ENCODE measurements at places on chromosomes 2 and 18. TPM values are rescaled to one million over a fixed set of nuclear protein-coding genes. Genes with fewer than 3 reads are reported as not detected.

The SLC9A2 gene
- not detected for total RNA-seq

The ATP9B gene
- 22.5 TPM for total RNA-seq

- no peak for DNase-seq
- H3K4me1 ChIP-seq: no peaks in the 10 kb centered on the region
- H3K36me3 ChIP-seq: no peaks in the 10 kb centered on the region
- H3K27ac ChIP-seq: no peak overlapping the region
- H3K4me3 ChIP-seq: no peak overlapping the region
Measured at GRCh38 chr2:13480057-13480456, 763.3 kb downstream of the TRIB2 start.

GRCh38 chr2:237669628-237670392, 42.4 kb downstream of the LRRFIP1 start:
- no peak for DNase-seq
- H3K4me3 ChIP-seq: no peak overlapping the region

GRCh38 chr18:7273301-7273921, 42.5 kb downstream of the LRRC30 start:
- H3K27ac ChIP-seq: no peak overlapping the region
- no peaks in the 10 kb centered on the region for H3K36me3 ChIP-seq
- H3K4me1 ChIP-seq: peaks cover 3% of the 10 kb centered on the region
- DNase-seq: peak; percentile 11

DNA sequence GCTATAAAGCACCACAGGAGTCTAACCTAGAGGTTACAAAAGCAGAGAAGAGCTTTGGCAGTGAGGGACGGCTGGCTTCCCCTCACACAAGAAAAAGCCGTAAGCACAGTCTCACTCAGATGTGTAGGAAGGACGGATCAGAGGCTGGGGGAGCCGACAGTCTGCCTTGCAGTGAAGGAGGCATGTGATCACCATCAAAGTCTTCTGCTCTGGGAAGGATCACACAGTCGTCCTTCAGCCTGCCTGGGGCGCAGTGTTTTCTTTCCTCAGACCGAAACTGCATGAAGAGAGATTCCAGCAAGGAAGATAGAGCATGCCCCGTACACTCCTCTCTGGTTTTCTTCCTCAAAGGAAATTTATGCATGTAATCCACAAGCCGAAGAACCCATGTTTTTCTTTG, 24.1 kb downstream of the GATA6 start:
- no peaks in the 10 kb centered on the region for H3K36me3 ChIP-seq
- DNase-seq: no peak
- peaks cover 93% of the 10 kb centered on the region for H3K4me1 ChIP-seq
- peak overlapping the region; percentile 79 for H3K27ac ChIP-seq

- DNase-seq: no peak
- no peaks in the 10 kb centered on the region for H3K36me3 ChIP-seq
- H3K27ac ChIP-seq: no peak overlapping the region
- no peak overlapping the region for H3K4me3 ChIP-seq
- no peaks in the 10 kb centered on the region for H3K27me3 ChIP-seq
- no peaks in the 10 kb centered on the region for H3K4me1 ChIP-seq
Measured at GRCh38 chr2:235939471-235939870, 228.7 kb downstream of the GBX2 start.

- no peak overlapping the region for H3K4me3 ChIP-seq
- no peaks in the 10 kb centered on the region for H3K36me3 ChIP-seq
- DNase-seq: no peak
- peaks cover 21% of the 10 kb centered on the region for H3K4me1 ChIP-seq
- peak overlapping the region; percentile 97 for H3K27ac ChIP-seq
Measured at GRCh38 chr2:219405451-219405850, 12.7 kb upstream of the DES start.

DNA sequence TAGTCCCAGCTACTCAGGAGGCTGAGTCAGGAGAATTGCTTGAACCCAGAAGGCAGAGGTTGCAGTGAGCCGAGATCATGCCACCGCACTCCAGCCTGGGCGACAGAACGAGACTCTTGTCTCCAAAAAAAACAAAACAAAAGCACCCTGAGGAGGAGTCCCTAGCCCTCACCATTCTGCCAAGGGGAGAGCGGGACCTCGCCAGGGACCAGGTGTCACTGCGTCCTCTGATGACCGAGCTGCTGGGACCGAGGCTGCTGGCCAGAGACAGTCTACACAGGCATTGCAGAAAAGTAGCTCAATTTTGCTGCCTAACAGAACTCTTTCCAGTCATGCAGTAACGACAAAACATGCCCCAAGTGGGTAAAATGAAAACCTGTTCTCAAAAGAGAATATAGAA, 18.4 kb downstream of the NCK2 start:
- no peaks in the 10 kb centered on the region for H3K36me3 ChIP-seq
- H3K4me1 ChIP-seq: peaks cover 30% of the 10 kb centered on the region
- no peaks in the 10 kb centered on the region for H3K27me3 ChIP-seq
- no peak overlapping the region for H3K27ac ChIP-seq

GRCh38 chr2:191243154-191243553, 2.0 kb upstream of the MYO1B start:
- H3K27me3 ChIP-seq: no peaks in the 10 kb centered on the region
- H3K4me1 ChIP-seq: no peaks in the 10 kb centered on the region
- H3K36me3 ChIP-seq: no peaks in the 10 kb centered on the region
- no peak overlapping the region for H3K4me3 ChIP-seq
- no peak overlapping the region for H3K27ac ChIP-seq
- DNase-seq: no peak

DNA sequence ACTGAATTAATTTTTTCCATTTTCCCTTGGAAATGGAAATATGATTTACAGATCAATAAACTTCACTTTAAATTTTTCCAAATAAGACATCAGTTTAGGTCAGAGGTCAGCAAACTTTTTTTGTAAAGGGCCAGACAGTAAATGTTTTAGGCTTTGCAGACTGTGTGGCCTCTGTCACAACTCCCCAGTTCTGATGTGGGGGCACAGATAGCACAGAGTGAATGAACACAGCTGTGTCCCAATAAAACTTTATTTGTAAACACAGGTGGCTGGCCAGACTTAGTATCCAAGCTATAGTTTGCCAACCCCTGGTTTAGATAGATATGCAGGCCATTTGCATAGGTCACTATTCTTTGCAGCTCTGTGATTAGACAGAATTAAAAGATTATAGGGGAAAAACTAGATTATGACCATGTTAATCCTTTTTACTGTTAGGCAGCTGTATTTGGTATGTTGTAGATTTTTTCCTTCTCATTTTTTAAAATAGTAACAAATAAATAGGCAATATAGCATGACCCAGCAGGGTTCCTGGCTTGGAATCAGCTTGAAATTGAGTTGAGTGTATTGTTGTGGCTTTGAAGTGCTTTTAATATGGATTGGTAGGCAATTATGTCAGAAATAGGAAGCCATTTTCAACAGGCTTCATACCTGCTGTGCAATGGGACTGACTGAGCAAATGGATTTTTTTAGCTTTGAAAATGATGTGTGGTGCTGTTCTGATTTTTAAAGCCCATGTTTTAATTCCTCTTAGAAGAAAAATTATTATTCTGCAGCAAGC, 59.7 kb downstream of the WDSUB1 start:
- no peak for DNase-seq
- no peak overlapping the region for H3K4me3 ChIP-seq
- H3K27ac ChIP-seq: peak overlapping the region; percentile 15
- H3K36me3 ChIP-seq: peaks cover 34% of the 10 kb centered on the region
- H3K4me1 ChIP-seq: no peaks in the 10 kb centered on the region

DNA sequence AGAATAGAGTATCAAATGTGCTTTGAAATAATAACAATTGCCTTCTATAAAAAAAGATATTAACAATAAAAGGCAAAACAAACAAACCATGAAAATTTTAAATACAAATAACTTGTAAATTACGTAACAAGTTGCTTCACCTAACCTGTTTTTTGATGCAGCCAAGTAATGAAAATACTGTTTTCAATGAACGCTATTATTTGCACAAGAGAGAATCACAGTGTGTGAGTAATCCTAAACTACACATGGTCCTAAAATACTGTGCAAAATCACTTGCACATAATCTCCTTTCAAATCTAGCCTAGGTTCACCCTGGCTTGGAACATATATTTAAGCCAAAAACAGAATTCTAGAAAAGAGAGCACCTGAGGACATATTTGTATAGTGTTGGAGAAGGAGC, 98.9 kb downstream of the CCDC148 start:
- no peaks in the 10 kb centered on the region for H3K4me1 ChIP-seq
- H3K36me3 ChIP-seq: no peaks in the 10 kb centered on the region
- H3K4me3 ChIP-seq: no peak overlapping the region
- no peak overlapping the region for H3K27ac ChIP-seq

- H3K4me1 ChIP-seq: peaks cover 5% of the 10 kb centered on the region
- H3K4me3 ChIP-seq: no peak overlapping the region
- no peaks in the 10 kb centered on the region for H3K27me3 ChIP-seq
- no peaks in the 10 kb centered on the region for H3K36me3 ChIP-seq
Measured at GRCh38 chr2:174971868-174972781, 33.1 kb downstream of the CHN1 start.
